ENCODE measurements at places on chromosomes 7 and 10. TPM values are rescaled to one million over a fixed set of nuclear protein-coding genes. Genes with fewer than 3 reads are reported as not detected.

GRCh38 chr7:41375582-41375981 lies 327.3 kb downstream of the INHBA start:
- H3K4me3 ChIP-seq = no peak overlapping the region
- no peak overlapping the region for H3K27ac ChIP-seq
- no peak for DNase-seq
- no peaks in the 10 kb centered on the region for H3K4me1 ChIP-seq

DNA sequence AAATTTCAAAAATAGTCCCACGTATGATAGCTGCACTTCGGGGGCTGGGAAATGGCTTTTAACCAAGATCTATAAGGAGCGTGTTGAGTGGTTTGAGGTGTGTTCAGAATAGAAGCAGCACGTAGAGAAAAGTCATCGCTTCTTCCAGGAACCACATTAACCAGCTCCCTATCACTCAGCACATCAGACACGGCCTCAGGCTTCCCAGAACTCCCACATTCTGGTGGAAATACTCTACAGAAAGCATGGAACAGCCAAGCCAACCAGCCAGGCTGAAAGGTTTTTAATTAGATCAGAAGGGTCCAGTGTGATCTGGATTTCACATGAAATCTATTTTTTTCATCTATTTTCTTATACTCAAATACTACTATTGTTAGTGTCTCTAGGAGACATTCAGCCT lies 231.5 kb upstream of the NRP1 start:
- peaks cover 12% of the 10 kb centered on the region for H3K27me3 ChIP-seq
- no peak for DNase-seq
- no peak overlapping the region for H3K27ac ChIP-seq
- no peaks in the 10 kb centered on the region for H3K36me3 ChIP-seq

DNA sequence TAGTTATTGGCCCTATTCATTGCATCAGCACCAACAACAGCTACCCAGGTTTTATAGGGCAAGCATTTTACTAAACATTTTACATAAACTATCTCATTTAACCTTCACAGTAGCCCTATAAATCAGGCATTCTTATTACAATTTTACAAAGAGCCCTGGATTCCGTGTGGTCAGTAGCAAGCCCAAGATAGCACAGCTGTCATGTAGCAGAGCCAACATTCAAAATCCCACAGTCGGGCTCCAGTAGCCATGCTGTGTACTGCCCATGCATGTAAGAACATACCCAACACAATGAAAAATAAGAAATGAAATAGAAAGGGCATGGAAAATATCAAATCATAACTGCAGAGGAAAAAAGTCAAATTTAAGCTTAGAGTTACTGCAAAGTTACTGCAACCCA lies 102.3 kb downstream of the NPSR1 start:
- H3K4me1 ChIP-seq = no peaks in the 10 kb centered on the region
- no peak for DNase-seq
- no peak overlapping the region for H3K27ac ChIP-seq
- no peaks in the 10 kb centered on the region for H3K36me3 ChIP-seq
- H3K27me3 ChIP-seq = peaks cover 19% of the 10 kb centered on the region

DNA sequence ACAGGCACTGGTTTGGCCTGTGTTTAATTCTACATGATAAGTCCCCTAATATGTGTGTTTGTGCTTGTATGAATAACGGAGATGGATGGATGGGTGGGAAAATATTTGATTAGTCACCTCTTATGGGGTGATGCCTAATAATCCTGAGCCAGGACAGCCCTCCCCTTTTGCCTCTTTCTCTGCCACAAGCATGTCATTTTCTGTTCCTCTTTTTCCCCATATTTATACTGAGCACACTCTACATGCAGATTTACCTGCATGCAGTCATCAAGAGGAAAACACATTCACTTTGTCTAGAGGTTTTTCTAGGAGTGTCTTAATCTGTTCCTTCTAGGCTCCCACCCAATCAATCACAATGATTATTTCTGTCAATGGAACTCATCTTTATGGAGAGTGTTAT lies 111.6 kb upstream of the TBX20 start:
- H3K36me3 ChIP-seq = no peaks in the 10 kb centered on the region
- H3K27me3 ChIP-seq = peaks cover 3% of the 10 kb centered on the region
- H3K27ac ChIP-seq = no peak overlapping the region
- DNase-seq = no peak
- H3K4me3 ChIP-seq = no peak overlapping the region
- H3K4me1 ChIP-seq = no peaks in the 10 kb centered on the region

GRCh38 chr7:131688738-131689661 lies 132.6 kb upstream of the PODXL start:
- DNase-seq = peak; percentile 49
- peaks cover 68% of the 10 kb centered on the region for H3K27me3 ChIP-seq
- peak overlapping the region; percentile 34 for H3K27ac ChIP-seq
- H3K4me3 ChIP-seq = no peak overlapping the region
- H3K36me3 ChIP-seq = no peaks in the 10 kb centered on the region
- H3K4me1 ChIP-seq = peaks cover 4% of the 10 kb centered on the region

DNA sequence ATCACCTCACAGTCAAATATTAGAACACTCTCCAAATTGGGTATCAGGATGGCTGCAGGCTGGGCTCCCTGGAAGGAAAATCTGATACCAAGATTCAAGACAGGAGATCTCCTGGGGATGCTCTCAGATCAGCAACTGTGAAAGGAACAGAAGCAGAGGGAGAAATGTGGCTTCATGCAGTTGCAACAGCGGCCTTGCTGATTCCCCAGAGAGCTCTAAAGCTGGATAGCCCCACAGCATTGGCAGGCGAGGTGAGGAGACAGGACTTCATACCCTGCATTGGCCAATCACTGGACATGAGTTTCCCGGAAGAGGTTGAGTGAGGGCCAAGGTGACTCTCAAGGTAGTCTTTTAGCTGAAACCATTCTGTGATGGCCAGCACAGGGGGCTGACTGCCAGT lies 190.6 kb downstream of the PTPN20 start:
- H3K27ac ChIP-seq = no peak overlapping the region
- peaks cover 3% of the 10 kb centered on the region for H3K36me3 ChIP-seq
- no peaks in the 10 kb centered on the region for H3K27me3 ChIP-seq
- H3K4me1 ChIP-seq = peaks cover 2% of the 10 kb centered on the region
- no peak for DNase-seq

DNA sequence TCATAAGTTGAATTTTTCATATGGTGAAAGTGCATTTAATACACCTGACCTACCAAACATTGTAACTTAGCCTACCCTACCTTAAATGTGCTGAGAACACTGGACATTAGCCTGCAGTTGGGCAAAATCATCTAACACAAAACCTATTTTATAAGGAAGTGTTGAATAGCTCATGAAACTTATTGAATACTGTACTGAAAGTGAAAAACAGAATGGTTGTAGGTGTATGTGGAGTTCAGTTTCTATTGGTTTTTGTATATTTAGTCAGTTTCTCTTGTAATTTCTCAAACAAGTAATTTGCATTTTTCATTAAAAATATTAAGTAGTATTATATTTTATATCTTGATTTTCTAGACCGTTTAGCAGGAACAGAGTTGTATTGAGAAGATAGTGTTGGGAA lies 15.3 kb downstream of the CCDC7 start:
- peaks cover 40% of the 10 kb centered on the region for H3K4me1 ChIP-seq
- no peak for DNase-seq
- peaks cover 20% of the 10 kb centered on the region for H3K36me3 ChIP-seq
- H3K4me3 ChIP-seq = no peak overlapping the region

GRCh38 chr7:11294218-11294617 lies 320.5 kb downstream of the PHF14 start:
- H3K27ac ChIP-seq = no peak overlapping the region
- peaks cover 2% of the 10 kb centered on the region for H3K27me3 ChIP-seq
- no peaks in the 10 kb centered on the region for H3K36me3 ChIP-seq
- H3K4me3 ChIP-seq = no peak overlapping the region
- no peaks in the 10 kb centered on the region for H3K4me1 ChIP-seq
- DNase-seq = no peak

Gene CDHR3
- polyA plus RNA-seq = 0.63 TPM

Gene OR13A1
- polyA plus RNA-seq = not detected

Gene NUTM2B
- not detected for polyA plus RNA-seq
